DMS79 treated with DMSO at 0.1 percent for 48 hours (cell line): ENCODE measurements at places on chromosomes 1 and 21.

- DNase-seq = no peak
These were observed 46.4 kb upstream of the SIPA1L2 start for GRCh38 chr1:232676307-232676706.

DNA sequence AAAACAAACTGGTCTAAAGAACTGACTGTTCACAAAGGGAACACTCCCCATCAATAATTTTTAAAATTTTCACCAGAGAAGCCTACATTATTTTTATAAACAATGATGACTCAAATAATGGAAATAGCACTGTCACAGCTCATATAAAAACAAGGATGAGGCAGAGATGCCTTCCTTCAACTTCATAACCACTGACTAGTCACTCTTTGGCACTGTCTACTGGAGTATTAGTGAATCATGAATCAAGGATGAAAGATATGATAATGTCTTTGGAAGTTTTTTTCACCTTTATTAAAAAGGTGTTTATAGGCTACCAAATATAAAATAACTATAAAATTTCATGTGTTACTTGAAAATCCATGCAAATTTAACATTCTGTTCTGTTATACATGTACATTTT lies 316.9 kb downstream of the VAV3 start:
- peak; percentile 47 for DNase-seq

DNA sequence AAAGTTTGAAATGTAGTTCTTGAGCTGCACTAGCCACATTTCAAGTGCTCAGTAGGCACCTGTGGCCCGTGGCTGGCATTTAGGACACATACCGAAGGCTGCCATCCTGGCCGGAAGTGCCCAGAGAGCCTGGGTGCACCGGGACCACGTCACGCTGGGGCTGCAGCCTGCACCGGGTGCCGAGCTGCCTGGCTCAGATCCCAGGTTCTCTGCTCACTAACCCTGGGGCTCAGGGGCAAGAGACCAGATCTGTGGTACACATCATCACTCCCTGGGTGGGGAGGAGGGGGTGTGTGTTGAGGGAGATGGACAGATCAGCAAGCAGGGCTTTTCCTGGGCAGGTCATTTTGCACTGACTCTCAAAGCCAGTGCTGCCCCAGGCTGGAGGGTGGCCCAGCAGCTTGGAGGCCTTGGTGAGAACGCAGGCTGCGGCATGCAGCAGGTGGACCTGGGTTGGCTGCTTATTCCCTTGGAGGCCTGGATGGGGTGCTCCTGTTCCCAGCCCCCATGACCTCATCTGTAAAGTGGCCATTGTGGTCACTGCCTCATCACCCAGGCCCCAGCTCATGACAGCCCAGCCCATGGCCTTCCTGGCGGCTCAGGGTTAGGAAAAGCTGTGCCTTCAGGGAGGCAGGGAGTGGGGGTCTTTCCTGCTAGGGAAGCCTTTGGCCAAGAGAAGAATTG lies 23.6 kb downstream of the TMEM201 start:
- no peak for DNase-seq

GRCh38 chr1:48831120-48831978 lies 54.7 kb upstream of the BEND5 start:
- no peak for DNase-seq

- peak; percentile 76 for DNase-seq
These were observed 748 bp upstream of the ATP6V0B start for GRCh38 chr1:43973981-43974442.

DNA sequence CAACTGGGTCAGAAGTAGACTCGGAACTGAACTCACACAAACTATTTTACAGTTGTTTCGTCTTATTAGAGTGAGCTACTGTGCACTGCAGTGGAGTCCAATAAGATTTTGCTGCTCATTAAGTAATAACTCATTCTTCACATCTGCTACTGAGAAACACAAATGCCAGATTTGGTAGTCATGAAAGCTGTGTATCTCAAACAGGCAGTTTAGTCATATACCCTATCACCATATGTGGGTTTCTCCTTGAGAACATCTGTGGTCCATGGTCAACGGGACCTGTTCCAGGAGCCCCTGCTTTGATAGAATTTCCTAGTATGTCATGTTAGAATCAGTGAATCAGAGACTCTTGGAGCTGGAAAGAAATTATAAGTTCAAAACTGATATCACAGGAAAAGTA lies 60.4 kb downstream of the ALG14 start:
- DNase-seq = no peak

GRCh38 chr1:202665417-202665816 lies 44.8 kb downstream of the SYT2 start:
- DNase-seq = no peak

- DNase-seq = no peak
These were observed 16.9 kb upstream of the SAMD11 start for GRCh38 chr1:906600-907420.

DNA sequence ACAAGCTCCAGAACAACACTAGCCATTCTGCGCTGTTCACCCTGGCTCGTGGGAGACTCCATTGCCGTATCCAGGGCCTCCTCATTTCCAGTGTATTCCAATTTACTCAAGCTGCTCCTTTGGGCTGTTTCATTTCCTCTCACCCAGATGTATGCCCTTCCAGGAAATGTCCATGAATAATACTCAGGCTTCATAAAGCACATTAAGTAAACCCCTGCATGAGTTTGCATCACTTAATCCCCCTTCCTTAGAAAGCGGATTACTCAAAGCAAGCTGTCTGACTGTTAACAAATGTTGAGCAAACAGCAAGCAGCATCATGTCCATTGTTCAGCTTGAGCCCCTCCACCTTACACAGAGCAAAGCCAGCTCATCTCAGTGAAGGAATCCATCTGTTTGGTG lies 403.6 kb upstream of the PBX1 start:
- no peak for DNase-seq

DNA sequence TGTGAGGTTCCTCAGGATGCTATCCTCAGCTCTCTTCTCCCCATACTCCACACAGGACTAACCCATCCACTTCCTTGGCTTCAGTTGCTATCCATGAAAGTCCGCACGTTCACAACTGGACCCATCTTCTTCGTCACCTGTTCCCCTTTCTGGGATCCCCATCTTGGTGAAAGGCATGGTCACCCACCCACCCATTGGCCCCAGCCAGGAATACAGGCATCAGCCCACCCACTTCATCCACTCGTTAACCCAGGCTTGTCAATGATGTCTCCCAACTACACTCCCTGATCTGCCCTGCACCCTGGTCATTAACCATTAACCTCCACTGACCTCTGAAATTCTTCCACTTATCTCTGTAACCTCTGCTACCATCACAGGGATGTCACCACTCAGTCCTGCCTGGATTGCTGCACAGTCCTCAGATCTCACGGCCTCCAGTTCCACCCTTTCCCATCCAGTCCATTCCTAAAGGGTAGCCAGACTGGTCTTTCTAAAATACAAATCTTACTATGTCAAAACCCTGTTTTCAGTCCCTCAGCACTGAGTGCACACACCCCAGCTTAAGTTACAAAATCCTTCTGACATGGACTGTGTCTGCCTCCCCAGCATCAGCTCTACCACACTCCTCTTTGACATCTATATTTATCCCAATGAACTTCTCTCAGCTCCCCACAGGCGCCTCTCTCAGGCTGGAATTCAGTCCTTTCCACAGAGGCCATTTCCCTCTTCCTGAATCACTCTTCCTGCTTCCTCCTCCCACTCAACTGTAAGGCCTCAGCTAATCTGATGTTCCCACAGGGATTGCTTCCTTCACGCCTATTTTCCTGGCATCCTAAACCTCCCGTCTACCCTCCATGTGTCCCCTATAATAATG lies 10.4 kb downstream of the PGLYRP4 start:
- DNase-seq = no peak

DNA sequence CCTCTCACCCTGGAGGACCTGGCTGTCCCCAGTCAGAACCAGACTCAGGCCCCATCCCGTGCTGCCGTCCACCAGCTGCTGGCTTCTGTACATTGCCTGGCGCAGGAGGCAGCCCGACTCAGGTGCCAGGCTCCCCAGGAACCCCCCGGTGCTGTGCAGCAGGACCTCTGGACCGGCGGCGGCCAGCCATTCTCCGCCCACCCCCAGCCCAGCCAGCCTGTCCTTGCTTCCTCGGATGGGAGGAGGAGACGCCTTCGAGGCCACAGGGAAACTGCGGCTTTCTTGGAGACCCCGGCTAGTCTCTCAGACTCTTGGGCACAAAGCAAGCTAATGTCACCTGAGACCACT lies 4.4 kb downstream of the C1orf167 start:
- no peak for DNase-seq

GRCh38 chr1:28983091-28983490 lies 68.7 kb downstream of the EPB41 start:
- DNase-seq = no peak

DNA sequence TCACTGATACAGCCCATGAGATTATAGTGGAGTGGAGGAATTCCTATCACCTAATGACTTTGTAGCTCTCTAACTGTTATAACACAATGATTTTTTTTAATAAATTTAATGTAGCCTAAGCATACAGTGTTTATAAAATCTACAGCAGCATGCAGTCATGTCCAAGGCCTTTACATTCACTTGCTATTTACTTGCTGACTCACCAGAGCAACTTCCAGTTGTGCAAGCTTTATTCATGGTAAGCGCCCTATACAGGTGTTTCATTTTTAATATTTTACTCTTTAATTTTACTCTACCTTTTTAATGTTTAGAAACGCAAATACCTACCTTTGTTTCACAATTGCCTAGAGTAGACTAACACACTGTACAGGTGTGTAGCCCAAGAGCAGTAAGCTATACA lies 1652.2 kb downstream of the BRINP3 start:
- no peak for DNase-seq

DNA sequence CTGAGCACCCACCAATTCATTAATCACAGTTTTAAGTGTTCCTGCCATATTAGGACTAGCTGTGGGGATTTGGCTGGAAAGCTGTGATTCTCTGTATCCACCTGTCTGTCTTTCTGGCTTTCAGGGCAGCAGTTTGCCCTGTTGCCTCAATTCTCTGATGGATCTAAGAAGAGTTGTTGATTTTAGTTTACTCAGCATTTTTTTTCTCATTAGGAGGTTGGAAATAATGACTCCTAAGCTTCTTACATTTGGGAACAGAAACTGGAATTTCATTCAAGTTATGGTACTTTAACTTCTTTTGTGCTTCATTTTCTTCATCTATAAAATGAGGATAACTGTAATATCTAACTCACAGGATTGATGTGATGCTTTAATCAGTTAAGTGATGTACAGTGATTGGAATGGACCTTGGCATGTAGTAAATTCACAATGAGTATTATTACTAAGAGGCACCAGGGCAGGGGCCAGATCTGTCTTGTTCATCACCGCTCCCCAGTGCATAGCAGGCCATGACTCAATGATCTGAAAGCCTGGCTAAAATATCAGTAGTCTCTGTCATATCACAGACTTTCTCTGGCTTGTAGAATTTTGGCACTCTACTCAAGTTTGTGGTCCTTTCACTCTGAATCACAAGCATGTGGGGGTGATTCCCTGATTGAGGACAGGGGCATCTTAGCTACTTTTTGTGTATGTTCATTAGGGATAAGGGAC lies 51.4 kb upstream of the GREM2 start:
- no peak for DNase-seq

- no peak for DNase-seq
These were observed 189.1 kb downstream of the RASAL2 start for GRCh38 chr1:178282949-178283367.

- no peak for DNase-seq
These were observed 82.2 kb downstream of the FAM78B start for GRCh38 chr1:166084613-166085012.

DNA sequence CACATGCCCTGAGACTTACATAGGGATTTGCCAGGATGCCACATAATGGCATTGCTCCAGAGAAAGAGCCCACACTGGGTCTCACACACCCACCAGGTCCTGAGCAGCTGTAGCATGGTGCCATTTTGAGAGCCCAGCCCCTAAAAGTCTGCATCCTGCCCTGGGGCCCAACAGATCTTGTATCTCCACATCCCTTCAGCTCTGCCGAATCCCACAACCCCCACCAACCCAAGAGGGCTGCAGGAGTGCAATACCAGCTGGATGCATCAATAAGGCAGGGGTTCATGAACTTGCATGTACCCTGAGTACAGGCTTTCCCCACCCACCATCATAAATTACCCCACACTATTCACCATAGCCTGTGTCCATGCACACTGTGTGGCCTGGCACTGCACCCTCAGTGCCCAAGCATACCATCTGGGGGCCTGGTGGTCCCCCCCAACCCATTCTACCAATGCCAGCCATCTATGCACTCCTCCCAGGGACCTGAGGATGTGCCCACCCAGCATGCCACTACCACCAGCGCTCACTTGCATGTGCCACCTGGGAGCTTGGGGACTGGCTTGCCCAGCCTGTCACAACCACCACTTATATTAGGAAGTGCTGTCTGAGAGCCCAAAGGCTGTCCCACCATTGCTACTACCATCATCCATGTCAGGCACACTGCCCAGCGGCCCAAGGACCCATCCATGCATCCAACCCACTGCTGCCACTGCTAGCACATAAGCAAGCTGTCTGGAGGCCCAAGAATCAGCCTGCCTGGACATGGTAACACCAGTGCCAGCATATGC lies 4.1 kb upstream of the KRTAP12-2 start:
- no peak for DNase-seq

- no peak for DNase-seq
These were observed 220.8 kb downstream of the SLC35F3 start for GRCh38 chr1:234125283-234125682.

- no peak for DNase-seq
These were observed 6.5 kb upstream of the GLRX2 start for GRCh38 chr1:193111641-193112090.

GRCh38 chr1:87093286-87093685 lies 178.9 kb downstream of the HS2ST1 start:
- no peak for DNase-seq

GRCh38 chr21:40208206-40208947 lies 341.1 kb downstream of the PCP4 start:
- DNase-seq = no peak

DNA sequence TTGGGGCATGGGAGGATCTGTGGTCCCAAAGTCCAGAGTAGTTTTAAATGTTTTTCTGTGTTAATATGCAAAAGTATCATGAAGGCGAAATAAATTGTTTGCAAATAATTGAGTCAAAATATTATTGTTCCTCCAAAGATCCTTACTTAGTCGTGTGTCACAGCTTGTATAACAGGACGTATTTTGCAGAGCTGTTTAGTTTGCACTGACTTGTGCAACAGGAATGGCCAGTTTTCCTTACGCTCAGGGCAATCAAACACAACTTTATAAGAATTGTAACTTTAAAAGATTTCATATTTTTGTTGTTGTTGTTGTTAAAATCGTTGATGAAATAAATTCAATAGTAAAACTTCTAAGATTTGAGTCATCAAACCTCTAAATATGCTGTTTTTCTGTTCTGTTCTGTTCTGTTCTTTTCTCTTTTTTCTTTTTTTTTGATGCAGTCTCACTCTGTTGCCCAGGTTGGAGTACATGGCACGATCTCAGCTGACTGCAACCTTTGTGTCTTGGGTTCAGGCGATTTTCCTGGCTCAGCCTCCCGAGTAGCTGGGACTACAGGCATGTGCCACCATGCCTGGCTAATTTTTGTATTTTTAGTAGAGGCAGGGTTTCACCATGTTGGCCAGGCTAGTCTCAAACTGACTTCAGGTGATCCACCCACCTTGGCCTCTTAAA lies 60.6 kb downstream of the UCK2 start:
- DNase-seq = no peak

DNA sequence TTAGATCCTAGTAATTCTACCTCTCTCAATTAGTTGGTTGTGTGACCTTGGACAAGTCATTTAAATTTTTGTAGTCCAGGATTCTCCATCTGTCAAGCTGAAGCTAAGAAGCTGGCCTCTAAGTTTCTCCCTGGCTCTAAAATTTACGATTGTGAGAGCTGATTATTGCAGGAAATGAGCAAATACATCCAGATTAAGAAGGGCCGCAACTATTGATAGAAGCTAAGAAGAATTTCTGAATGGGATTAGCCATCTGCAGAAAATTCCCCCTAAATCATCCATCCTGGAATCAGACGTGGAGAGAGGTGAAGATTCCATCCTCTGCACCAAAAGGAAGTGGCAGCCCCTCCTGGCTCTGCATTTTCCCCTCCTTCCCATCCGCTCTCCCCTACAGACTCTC lies 55.0 kb downstream of the HIVEP3 start:
- no peak for DNase-seq
